ENCODE measurements at places on chromosomes 12 and 14.

DNA sequence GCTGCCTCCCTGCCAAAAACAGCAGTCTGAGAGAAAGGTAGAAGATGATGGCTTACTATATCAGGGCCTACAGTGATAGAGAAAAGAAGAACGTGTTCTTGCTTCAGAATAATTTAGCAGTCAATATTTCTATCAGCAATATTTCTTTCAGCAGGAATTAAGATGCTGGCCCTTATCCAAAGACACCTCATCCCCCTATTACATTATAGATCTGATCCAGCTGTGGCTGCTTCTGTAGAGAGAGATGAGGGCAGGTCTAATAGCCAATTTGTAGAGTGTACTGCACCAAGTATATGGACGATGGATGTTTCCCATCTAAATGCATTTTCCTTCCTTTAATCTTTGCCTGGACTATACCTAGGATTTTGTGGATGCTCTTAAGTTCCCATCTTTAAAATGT is 451.7 kb downstream of the NPAS3 start:
- no peak for DNase-seq

DNA sequence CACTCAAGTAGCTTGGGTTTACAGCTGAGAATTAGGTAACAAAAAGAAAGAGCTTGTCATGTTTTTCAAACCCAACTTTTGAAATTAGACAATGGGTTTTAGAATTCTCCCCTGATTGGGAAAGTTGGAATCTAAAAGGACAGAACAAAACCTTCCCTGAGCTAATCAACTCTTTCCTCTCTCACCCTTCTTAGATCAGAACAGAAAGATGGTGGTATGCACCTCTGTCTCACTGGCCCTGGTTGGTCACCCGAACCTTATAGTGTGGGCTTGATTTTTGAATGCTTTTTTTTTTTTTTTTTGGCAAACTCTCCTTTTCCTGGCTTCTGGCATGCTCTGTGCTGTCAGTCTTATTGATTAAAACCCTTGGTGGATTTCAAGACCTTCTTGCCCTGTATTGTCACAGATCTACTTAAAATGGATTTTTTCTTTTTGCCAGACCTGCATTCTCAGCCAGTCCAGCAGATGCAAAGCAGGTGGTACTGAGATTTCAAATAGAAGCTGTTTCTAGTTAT is 251.1 kb upstream of the RMST start:
- no peak for DNase-seq

- DNase-seq = no peak
Observed at GRCh38 chr12:6370576-6370935, 4.8 kb downstream of the SCNN1A start.

DNA sequence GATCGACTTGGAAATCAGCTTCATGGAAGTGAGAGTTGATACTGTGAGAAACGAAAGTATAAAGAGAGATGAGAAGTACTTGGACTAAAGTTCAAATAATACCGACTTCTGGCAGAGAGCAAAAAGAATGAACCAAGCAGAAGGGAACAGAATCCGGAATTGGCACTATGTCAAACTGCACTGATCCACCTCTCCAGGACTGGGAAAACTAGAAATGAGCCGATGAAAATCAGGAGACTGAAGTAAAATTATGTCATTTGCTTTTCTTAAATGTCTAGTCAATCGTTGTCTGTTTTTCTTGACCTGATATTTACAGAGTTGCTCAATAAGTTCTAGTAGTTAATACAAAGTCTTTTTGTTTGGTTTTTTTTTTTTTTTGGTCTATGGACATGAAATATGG is 163.0 kb upstream of the FOXG1 start:
- no peak for DNase-seq

DNA sequence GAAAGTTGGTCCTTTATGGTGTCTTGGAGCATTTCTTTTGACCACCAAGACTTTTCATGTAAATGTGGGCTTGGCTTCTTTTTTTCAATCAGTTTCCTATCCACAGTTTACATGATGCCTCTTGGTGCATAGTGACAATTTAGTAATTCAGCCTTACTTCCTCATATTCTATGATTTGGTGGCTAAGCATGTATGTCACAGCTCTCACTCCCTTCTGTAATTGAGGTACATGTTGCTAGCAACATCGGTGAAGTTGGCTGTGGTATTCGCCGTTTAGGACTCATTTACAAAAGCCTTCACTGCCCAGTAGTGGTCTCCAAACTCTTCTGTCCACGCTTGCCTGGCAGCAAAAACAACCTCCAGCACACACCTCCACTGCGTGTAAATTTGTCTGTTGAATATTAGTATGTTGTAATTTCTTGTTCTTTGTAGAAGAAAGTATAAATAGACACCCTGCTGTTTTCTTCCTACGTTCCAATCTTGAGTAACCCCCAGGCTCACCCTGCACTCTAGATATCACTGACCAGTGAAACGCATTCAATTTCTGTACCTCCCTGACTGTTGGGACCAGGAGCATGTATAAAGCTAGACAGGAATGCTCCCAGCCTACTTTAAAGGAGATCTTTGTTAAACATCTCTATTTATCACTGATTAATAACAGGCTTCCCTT is 90.4 kb downstream of the PPP2R5C start:
- DNase-seq = no peak

GRCh38 chr12:31773867-31774266 is 45.0 kb upstream of the AMN1 start:
- DNase-seq = no peak

- peak; percentile 81 for DNase-seq
Observed at GRCh38 chr12:50597200-50598195, 92.7 kb downstream of the DIP2B start.

DNA sequence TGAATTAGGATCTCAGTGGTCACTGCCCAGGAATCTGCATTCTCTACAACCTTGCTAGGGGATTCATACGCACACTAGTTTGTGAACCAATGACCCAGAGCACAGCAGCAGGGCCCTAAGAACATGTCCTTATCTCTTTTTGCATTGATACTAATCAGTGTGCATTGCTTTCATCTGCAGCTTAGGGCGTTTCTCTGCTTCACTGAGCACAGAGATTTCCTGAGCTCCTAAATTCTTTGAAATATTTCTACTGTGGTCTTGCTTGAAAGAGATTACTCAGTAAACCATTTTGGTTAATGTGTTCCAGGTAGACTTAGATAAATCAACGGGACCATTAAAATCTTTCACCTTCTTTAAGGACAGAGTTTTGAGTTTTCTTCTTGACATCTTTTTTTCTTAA is 351.3 kb upstream of the KITLG start:
- no peak for DNase-seq

DNA sequence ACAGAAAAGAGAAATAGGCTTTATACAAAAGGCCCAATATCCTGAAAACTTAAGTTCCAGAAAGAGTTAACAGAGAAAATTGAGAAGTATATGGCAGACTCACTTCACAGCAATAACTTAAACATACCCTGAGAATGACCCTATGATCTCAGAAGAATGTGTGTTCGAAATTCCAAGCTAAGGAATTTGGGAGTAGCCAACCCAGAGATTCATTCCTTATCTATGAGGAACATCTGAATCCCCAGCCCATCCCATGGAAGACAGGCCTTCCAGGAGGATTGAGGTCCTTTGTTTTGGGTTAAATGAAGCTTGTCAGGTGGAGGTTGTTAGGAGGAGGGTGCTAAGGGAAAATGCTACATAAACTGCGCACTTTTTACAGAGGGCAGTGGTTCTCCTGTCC is 7.5 kb upstream of the SAV1 start:
- DNase-seq = no peak

- DNase-seq = no peak
Observed at GRCh38 chr14:58439476-58439875, 12.0 kb downstream of the KIAA0586 start.

DNA sequence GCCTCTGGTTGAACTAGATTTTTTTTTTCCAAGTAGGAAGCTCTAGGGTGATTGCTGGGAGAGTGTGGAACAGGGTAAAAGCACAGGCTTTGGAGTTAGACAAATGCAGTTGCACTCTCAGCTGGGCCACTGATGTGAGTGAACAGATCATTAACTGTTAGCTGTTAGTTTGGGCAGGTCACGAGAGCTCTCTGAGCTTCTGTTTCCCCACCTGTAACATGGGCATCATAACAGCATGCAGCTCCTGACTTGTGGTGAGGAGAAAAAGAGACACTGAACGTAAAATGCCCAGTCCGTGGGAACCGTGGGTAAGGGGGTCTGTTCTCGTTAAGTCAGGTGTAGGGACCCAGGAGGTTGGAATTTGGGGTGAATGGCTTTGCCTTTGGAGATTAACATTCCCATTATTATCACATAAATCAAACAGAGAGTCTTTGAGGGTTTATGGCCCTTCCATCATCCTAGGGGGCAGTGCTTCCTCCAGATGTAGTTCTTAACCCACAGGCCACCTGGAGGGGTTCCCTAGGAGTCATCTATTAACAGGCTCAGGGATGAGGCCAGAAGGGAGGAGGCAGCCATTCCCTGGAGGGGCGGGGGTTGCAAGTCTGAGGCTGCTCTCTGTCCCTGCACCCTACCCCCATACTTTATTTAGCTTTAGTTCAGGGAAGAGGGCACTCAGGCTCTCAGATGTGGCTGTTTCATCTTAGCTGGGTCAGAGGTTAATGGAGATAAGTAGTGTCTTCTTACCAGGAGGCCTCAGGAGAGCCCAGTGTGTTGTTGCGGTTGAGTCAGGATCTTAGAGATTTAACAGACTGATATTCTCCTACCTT is 135.2 kb downstream of the DACT1 start:
- DNase-seq = no peak

GRCh38 chr14:75699331-75699730 is 38.3 kb downstream of the TTLL5 start:
- DNase-seq = no peak

GRCh38 chr12:6154730-6155459 is 30.4 kb upstream of the VWF start:
- DNase-seq = no peak

- no peak for DNase-seq
Observed at GRCh38 chr12:89187507-89187906, 164.8 kb downstream of the DUSP6 start.

DNA sequence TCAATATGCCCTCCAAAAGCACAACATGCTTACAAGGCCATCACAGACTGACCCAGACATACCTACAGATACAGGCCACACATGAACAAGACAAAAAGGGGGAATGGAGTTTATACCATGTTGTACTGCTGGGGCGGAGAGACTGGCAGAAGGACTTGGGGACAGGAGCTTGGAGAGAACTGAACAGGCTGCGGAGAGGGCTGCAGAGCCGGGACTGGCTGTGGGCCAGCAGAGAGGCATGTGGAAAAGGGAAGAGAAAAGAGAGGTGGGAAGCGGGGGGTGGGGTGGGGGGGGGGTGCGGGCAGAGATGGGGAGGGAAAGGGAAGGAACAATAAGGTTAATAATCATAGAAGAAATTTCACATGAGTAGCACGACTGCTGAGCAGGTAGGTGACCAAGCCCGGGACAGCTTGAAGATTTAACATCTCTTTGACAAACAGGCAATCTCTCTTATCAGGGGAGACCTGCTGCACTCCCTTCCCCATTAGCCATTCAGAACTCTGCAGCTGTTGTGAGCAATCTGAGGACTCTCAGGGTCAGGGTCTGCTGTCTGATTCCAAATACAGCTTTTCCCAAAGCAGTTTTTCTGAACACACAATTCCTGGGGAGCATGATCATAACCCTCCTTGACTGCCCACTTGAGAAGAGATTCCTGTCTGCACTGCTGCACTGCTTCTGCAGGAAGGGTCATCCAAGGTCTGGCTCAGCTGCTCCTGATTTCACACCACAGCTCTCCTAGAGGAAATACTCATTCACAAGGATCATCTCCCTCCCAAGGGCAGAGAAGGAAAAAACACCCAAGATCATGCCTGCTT is 21.6 kb upstream of the STAC3 start:
- DNase-seq = no peak

DNA sequence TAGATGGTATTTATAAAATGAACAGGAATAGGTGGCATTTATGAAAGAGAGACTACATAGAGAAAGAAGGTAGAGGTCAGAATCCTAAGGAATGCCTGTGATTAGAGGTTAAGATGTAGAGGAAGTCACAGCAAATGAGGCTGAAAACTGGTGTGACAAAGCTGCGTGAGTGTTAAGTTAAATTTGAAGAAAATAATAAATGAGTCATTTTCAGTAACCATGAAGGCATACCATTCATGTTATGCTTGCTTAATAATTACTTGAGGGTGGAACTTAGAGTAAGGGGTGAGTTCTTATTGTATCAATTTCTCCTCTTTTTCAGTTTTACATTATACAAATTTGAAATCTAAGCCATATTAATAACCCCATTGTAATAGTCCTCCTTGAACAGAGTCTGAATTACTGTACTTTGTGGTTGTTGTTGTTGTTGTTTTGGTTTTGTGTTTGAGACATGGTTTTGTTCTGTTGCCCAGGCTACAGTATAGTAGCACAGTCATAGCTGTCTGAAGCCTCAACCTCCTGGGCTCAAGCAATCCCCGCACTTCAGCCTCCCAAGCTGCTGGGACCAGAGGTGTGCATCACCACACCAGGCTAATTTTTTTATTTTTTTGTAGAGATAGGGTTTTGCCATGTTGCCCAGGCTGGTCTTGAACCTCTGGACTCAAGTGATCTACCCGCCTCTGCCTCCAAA is 761.5 kb downstream of the GALC start:
- DNase-seq = no peak

GRCh38 chr12:131574395-131574771 is 136.5 kb upstream of the SFSWAP start:
- DNase-seq = no peak

- no peak for DNase-seq
Observed at GRCh38 chr12:124607681-124608425, 40.4 kb upstream of the NCOR2 start.

GRCh38 chr12:116931665-116932064 is 20.9 kb downstream of the FBXW8 start:
- no peak for DNase-seq

DNA sequence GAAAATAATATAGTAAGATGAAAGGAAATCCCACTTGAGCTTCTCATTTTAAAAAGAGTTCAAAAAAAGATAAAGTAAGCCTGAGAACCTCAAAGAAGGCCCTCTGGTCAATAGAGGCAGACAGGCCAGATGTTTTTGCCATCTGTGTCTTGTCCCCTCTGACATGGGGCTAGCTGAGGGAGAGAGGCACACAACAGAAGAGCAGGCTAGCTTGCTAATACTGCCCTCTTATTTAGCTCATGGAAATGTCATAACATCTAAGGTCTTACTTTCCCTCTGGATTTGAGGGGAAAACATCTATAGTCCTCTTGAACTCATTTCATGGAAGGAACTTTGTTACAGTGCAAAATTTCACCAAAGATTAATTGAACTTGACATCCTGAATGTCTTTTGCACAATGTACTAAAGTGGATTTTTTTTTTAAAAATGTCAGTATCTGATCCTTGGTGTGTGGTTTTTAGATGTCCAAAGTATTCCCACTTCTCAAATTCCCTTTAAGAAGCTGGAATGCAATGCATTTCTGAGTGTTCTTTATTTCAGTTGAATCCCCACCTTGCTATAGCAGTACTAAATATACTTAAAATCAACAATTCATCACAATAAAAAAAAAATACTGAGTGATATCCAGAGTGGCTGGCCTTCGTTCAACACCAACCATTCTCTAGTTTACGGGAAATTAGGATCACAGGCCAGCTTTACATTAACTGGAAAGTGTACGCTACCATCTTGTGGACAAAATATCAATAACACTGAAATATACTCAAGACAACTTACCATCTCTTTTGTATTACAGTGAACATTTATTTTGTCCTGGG is 176.7 kb downstream of the PAH start:
- no peak for DNase-seq
